EH (cell line): ENCODE measurements at places on chromosomes 16 and 17.

- DNase-seq = no peak
These were observed 5.9 kb upstream of the RNF112 start for GRCh38 chr17:19405114-19405513.

- peak; percentile 57 for DNase-seq
These were observed 10.7 kb downstream of the TBX2 start for GRCh38 chr17:61410141-61411010.

DNA sequence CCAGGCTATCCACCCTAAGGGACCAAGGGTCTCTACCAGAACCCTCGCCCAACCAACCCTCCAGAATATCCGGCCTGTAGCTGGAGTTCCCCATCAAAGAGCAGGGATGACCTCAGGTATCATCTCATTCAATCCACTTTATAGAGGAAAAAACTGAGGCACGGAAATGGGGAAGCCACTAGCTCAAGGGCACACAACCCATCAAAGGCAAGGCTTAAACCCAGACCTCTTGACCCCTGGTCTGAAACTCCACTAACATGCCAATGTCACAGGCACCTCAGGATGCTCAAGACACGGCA, 1.6 kb downstream of the TBC1D10B start:
- no peak for DNase-seq

DNA sequence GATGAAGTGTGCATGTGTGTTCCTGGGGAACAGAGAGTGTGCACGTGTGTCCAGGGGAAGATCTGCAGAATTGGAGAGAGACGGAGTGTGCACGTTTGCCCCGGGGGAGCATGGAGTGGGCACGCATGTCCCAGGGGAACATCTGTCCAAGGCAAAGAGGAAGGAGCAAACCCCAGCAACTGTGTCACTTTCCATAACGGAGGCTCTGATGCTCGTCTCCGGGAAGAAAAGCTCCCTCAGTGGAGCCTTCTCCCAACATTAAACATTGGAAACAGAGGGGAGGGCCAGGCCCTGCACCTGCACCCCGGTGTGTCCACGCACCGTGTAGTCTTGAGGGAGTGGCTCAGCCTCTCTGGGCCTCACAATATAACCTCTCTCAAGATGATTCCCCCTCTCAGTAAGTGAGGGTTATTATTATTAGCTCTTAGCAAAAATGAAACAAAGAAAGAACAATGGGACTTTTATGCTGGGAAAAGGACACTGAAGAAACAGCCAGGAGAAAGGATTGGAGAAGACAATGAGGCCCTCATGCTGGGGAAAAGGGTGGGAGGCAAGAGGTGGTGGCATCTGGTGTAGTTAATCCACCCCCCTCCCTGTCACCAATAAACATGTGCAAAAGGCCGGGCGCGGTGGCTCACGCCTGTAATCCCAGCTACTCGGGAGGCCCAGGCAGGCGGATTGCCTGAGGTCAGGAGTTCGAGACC, 7.6 kb downstream of the RAB40B start:
- DNase-seq = no peak

DNA sequence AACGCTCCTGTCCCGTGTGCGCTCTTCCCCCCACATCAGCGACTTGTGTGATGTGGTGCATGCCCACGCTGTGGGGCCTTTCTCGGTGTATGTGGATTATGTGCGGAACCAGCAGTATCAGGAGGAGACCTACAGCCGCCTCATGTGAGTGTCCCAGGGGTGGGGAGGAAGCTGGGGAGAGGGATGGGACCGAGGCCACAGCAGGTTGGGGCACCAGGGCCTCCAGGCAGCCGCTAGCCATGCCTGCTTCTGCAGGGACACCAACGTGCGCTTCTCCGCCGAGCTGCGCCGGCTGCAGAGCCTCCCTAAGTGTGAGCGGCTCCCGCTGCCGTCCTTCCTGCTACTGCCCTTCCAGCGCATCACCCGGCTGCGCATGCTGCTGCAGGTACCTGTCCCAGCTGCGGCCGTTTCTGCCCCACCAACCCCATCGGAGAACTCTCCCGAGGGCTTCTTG, 5.8 kb downstream of the ARHGEF15 start:
- no peak for DNase-seq

- DNase-seq = no peak
These were observed 50.5 kb downstream of the SEC14L1 start for GRCh38 chr17:77191244-77191643.

- DNase-seq = peak; percentile 44
These were observed 27.8 kb downstream of the CASKIN2 start for GRCh38 chr17:75487351-75488070.

DNA sequence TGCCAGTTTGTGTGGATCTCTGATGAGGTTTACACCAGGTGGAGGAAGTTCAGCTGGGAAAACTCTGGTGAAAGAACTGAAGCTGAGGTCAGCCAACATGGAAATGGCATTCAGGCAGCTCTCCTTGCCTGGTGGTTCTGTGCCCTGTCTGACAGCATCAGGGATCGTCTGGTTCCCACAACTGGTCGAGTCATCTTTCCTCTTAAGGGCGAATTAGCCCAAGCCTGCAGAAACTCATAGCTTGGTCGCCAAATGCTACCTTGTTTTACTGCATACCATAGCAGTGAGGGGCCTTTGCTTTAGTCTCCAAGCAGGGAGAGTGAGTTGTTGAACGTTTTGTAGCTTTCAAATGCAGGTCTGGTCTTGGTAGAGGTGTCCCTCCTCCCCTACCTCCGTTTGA, 7.2 kb downstream of the PLCG2 start:
- DNase-seq = peak; percentile 8

GRCh38 chr17:83071966-83072562, 7.3 kb upstream of the METRNL start:
- no peak for DNase-seq

GRCh38 chr16:51565184-51565583, 414.1 kb upstream of the SALL1 start:
- no peak for DNase-seq

GRCh38 chr16:16120044-16120381, 103.3 kb downstream of the ABCC6 start:
- DNase-seq = no peak

DNA sequence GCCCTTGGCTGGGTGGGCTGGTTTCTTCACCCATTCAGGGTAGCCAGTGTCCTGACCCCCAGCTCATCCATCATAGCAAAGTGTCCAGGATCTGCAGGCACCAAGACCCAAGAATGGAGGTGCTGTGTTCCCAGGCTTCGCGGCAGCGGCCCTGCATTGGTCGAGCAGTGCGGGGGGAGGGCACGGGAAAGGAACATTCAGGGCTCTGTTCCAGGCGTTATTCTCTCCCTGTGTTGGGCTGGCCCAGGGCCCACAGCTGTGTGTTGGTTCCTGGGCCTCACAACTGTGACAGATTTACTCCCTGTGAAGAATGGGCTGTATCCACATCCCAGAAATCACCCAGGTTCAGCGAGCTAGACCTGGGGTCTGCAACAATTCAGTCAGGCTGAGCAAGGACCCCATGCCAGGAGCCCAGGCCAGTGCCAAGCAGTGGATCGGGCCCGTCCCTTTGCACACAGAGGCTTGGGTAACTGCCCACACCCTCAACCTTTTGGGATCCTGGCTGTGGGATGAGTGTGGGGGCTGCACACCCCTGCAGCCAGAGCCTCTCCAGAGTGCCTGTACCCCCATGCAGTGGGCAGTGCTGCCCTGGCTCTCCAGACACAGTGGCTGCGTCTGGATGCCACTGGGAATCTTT, 10.0 kb downstream of the GPT2 start:
- DNase-seq = no peak

- peak; percentile 53 for DNase-seq
These were observed 175.4 kb downstream of the SEC14L1 start for GRCh38 chr17:77316191-77316641.

DNA sequence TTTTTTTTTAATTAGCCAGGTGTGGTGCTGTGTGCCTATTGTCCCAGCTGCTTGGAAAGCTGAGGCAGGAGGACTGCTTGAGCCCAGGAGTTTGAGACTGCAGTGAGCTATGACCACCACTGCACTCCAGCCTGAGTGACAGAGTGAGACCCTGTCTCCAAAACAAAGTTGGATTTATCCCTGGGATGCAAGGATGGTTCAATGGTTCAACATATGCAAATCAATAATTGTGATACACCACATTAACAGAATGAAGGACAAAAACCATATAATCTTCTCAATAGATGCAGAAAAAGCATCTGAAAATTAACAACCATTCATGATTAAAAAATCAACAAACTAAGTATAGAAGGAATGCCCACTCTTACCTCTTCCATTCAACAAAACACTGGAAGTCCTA, 33.5 kb downstream of the CDR2 start:
- DNase-seq = no peak

DNA sequence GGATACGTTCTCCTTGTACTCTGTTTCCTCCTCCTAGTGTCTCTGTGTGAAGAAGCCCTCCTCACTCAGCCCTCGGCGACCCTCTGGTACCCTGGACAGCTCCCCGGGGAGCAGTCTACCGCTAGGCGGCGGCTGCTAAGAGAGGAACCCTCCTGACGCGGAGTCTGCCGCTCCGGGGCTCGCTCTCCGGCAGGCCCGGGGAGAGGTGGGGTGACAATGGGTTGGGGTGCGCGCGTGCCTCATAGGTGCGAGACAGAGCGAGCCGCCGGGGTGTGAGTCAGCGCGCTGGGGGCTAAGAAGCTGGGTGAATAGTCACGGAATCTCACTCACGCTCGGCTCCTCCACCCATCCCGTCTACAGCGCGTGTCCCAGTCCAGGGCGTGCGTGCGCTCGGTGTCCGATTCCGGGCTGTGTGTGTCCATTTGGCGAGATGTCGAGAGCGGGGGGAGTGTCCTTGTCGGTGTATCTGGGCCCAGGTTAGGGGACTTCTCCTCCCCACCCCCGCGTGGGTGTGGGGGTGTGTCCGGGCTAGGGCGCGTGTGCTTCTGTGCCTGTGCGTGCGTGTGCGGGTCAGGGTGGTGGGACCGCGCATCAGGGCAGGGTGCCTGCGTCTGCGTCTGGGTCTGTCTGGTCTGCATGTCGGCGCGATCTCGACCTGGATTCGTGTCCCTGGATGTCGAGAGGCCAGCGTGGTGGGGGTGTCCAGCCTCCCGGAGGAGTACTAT, 577 bp upstream of the HS3ST2 start:
- DNase-seq = peak; percentile 50

DNA sequence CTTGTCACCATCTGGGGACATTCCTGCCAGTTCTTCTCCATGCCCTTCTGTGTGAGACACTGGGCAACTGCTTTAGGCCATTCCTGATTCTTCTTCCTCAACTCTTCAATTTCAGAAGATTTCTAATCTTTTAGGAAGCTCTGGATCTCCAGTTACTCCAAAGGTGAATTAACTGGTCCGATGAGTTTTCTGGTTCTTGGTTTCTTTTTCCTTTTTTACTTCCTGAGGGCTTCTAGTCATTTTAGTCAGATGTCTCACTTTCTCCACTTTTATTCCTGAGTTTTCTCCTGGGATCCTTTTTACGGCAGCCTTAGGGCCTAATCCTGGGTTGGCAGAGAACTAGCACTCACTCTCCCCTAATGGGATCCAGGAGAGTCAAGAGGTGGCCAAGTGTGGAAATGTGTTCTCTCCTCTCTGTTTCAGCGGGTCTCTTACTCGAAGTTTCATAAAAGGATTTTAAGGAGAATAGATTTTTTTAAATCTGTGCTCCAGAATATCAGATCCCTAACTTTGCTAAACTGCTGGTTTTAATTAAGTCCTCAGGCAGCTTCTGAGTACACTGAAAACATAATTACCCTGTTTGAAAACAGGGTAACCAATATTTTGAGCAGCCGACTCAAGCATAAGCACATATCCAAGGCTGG, 107.6 kb downstream of the RMI2 start:
- DNase-seq = no peak

DNA sequence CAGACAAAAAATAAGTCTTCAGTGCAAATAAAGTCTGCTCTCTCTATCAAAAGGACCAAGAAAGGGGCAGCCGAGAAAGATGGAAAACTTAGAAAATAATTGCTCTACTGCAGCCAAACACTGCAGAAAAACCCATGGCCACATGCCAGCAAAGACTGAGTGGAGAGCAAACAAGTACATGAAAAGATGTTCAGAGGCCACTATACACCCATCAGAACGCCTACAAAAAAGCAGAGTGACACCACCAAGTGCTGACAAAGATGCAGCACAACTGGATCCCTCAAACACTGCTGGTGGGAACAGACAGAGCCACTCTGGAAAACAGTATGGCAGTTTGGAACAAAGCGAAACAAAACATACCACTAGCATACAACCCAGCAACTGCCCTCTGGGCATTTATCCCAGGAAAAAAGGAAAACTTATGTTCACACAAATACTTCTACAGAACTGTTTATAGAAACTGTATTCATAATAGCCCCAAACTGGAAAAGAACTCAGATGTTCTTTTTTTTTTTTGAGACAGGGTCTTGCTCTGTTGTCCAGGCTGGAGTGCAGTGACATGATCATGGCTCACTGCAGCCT, 36.7 kb downstream of the KIAA0753 start:
- DNase-seq = peak; percentile 22

DNA sequence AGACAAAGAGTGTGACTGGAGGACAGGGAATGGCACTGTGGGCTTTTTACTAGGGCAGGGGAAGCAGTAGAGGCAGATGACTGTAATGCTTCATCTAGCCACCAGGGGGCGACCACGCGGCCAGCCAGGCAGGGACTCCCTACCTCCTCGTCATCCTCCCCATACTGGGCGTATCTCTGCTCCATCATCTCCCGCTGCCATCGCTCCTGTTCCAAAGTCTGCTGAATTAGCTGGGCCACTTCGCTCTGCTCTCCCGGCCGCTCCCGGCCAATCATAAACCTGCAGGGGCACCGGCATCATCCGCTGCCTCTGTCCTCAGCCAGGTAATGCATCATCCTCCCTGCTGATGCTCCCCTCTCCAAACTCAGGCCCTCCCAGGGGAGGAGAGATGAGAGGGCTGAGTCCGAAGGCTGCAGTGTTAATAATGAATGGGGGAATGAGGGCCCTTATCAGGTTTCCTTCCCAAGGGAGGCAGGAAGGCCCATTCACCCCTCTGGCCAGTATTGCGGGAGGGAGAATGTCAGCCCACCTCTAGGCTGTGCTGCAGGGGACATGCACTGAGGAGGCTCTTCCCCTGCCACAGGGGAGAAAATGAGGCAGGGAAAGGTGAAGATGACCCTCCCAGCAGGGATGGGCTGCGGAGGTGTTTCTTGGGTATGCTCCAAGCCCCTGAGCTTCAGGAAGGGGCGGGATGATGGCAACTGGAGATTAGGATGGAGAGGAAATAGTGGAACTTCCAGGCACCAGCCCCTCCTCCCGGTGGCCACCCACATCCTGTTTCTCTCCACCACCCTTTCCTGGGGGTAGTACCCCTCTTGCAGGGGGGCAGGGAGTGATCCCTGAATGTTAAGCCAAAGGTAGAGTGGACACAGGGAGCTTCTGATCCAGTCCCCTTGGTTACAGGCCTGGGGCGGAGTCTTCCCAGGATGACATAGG, 10.3 kb upstream of the SAMD14 start:
- peak; percentile 81 for DNase-seq

- DNase-seq = no peak
These were observed 158.6 kb downstream of the C16orf78 start for GRCh38 chr16:49531931-49532840.

- DNase-seq = no peak
These were observed 4.4 kb downstream of the TMC8 start for GRCh38 chr17:78134899-78135385.

- peak; percentile 23 for DNase-seq
These were observed 4.9 kb upstream of the CDH1 start for GRCh38 chr16:68732042-68732680.

DNA sequence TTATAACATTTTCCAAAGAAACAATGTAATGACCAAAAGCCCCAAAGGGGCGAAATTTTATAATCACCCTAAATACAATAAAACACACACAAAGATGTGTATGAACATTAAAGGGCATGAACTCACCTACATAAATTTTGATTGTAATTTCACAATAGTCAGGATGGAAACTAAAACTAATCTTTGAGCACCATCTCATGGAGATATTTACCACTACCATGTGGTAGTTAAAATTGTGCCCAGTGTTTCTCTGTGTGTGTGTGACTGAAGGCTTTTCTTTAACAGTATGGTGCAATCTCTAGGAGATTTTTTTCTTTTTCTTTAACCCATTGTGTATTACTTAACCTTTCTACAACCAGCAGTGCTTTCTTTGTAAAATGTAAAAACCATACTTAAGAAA, 19.7 kb upstream of the MEIOC start:
- DNase-seq = peak; percentile 69
